ENCODE measurements at places on chromosomes 12 and 14.

DNA sequence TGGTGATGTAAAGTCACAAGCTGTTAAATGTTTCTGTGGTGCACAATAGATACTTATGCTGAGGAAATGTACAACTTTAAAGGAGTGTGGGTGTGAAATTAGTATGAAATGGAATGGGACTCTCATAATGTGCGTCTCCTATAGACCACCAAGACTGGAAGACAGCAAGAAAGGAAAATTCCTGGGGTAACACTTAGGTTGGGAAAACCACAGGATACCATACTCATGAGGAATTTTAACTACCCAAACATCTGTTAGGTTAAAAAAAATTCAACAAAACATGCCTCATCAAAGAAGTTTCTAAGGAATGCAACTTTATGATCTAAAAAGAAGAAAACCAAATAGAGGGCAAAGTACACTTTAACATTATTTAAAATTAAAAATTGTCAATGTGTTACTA is 113.7 kb upstream of the MYF6 start:
- no peak for DNase-seq

DNA sequence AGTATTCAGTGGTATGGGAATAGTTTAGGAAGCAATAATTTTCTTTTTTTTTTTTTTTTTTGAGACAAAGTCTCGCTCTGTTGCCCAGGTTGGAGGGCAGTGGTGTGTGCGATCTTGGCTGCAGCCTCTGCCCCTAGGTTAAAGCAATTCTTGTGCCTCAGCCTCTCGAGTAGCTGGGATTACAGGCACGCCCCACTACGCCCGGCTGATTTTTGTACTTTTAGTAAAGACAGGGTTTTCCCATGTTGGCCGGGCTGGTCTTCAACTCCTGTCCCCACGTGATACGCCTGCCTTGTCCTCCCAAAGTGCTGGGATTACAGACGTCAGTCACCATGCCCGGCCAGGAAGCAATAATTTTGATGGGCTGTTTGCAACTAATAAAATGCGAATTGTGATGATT is 62.1 kb downstream of the ATG14 start:
- no peak for DNase-seq

GRCh38 chr12:65593239-65593701 is 231.0 kb upstream of the HMGA2 start:
- no peak for DNase-seq

DNA sequence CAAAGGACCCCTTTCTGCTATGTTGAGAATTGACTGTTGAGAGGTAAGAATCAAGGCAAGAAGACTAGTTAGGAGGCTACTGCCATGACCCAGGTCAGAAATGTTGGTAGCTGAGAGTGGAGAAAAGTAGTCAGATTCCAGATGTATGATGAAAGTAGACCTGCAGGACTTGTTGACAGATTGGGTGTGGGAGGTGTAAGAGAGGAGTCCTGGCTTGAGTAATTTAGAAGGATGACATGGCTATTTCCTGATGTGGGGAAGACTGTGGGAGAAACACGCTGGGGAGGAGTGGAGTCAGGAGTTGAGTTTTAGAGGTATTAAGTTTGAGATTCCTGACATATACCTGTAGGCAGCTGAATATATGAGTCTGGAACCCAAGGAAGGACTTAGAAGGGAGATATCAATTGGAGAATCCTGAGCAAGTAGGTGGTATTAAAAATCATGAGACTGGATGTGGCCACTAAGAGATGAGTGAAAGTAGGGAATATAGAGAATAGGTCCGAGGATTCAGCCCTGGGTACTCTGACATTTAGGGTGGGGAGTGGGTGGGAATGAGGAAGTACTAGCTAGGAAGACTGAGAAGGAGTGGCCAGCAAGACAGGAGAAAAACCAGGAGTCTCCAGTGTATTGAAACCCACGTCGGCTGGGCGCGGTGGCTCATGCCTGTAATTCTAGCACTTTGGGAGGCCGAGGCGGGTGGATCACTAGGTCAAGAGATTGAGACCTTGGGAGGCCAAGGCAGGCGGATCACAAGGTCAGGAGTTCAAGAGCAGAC is 12.6 kb upstream of the DDX47 start:
- no peak for DNase-seq

- no peak for DNase-seq
These were observed 50.2 kb downstream of the A2M start for GRCh38 chr12:9065607-9065856.

DNA sequence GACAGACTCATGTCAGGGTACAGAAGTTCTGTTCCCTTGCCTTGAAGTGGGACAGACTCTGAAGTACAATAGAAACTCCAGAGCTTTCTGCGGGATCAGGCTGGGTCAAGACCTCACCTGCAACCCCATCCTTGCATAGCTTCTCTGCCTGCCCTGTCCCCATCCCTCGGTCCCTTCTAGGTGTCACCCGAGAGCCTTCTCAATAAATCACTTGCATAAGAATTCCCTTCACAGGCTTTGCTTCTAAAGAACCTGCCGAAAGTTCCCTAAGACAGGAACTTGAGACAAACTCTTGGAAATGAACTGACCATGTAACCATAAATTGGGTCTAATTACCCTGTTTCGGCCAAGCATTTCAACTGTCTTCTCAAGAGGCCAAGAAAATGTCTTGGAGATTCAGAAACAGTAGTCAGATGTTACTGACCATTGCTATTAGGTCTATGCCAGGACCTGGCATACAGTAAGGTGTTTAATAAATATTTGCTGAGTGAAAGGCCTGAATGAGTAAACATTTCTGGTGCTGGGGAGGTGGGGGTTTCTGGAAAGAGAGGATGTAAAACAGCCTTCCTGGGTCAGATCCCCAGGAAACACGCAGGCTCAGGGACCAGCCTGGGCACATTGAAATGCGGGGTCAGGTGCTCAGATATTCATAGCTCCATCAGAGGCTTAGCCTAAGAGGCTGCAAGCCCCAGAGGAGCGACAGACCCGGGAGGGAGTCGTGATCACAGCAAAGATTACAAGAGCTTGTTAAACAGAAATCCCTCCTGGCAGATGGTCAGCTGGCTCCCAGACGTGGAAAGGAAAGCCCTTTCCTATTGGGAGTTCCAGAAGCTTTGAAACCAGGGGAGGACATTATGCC is 226.2 kb upstream of the LHX5 start:
- no peak for DNase-seq

- DNase-seq = no peak
These were observed 57.5 kb upstream of the PTGR2 start for GRCh38 chr14:73794146-73794545.

Measured in activated T-helper 1 cell treated with anti-CD3 and anti-CD28 coated beads, Interleukin-2, amount 50 U/mL, for 16 hours (primary cell).